Activated naive CD4-positive, alpha-beta T cell treated with Interleukin-2 at 50 U/mL for 16 hours (primary cell): ENCODE measurements at places on chromosomes 12 and 14.

GRCh38 chr12:56565510-56566101, 44.0 kb downstream of the RBMS2 start:
- DNase-seq: peak; percentile 15

- no peak for DNase-seq
Measured at GRCh38 chr12:3420693-3421092, 70.3 kb upstream of the PRMT8 start.

- DNase-seq: no peak
Measured at GRCh38 chr12:83147341-83147740, 460.6 kb downstream of the TMTC2 start.

GRCh38 chr12:6700646-6701051, at the start of gene PIANP:
TSS of gene PIANP (minus strand) at chr12:6700815. CDS start at chr12:6698061, 2,754 bp downstream.
- peak; percentile 45 for DNase-seq

GRCh38 chr14:43765474-43765873, 741.6 kb downstream of the FSCB start:
- DNase-seq: no peak

DNA sequence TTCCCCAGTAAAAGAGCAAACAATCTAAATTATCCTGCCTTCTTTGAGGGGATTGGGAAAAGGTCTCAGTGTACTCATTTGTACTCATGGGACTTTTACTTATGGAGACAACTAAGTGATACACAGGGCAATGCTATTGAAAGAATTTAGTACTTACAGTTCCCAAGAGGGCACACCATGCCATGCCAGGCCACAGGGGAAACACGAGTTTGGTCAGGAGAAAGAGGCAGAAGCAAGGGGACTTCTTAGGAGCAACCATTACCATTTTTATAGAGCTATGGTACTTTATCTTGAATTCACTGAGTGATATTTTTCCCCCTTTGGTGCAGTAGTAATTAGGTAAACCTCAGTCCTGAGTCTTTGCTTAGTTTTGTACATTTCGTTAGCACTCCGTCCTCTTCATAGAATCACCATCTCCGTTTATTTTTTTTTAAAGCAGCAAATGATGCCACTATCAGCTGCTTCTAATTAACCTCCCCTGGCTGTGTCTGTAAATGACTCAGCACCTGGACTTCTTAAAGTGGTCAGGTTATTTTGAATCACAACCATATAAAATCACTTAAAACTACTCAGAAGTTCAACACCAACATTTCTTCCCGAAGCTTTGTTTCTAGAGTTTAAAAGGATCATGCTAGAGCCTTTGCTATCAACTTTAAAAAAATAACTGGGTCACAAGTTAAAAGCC, 5.9 kb upstream of the WASHC3 start:
- no peak for DNase-seq

DNA sequence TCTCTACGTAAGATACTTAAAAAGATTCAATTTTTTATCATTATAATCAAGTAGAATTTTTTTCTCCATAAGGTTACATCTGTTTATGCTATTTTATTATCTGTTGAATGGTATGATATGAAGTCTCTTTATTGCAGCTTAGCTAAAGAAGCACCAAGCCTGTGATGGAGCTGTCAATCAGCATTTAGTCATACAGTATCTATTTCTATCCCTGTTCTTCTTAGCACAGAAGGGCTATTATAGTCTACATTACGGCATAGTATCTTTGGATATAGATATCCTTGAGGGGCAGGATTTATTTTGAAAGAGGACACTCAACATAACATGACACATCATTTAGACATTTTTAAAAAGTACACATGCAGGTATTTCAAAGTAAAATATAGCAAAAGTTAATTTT, 277.1 kb downstream of the FOXG1 start:
- no peak for DNase-seq

DNA sequence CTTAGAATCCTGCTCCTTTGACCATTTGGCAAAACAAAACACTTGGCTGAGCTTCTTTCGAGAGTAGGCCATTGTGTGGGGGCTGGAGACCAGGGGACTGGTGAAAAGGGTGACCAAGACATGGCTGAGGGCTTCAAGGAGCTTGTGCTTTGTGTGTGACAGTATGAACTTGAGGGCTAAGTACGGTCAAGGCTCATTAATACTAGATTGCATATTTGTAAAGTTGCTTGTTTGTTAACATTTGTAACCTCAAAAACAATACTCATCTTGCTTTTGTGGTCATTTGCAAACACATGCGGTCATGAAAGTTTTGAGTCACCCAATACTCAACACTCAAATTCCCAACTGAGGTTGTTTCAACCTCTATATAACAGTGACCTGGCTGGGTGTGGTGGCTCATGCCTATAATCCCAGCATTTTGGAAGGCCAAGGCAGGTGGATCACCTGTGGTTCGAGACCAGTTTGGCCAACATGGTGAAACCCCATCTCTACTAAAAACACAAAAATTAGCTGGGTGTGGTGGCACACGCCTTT, 42.5 kb downstream of the ZFYVE26 start:
- DNase-seq: no peak

DNA sequence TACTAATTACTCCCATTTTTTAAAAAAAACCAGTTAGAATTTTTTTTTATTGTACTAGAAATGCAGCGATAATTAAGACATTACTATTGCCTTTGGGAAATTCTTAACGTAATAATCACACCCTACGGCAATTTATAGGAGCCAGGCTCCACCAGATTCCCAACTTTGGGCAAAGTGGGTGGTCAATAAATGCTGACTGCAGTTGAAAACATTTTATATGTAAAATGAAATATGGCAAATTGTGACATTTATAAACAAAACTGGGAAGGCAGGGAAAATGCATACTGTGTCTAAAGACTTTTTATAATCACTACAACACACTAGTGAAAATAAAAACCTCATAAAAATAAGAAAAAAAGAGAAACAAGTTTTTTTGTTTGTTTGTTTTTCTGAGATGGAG, 93.3 kb upstream of the HECTD1 start:
- no peak for DNase-seq

GRCh38 chr12:50923361-50924130, 28.8 kb upstream of the HIGD1C start:
- no peak for DNase-seq

- no peak for DNase-seq
Measured at GRCh38 chr12:112239020-112239419, 113.7 kb downstream of the TRAFD1 start.

GRCh38 chr12:117875744-117876435, 92.9 kb downstream of the KSR2 start:
- peak; percentile 34 for DNase-seq

- no peak for DNase-seq
Measured at GRCh38 chr12:9264546-9264945, 56.4 kb upstream of the PZP start.

DNA sequence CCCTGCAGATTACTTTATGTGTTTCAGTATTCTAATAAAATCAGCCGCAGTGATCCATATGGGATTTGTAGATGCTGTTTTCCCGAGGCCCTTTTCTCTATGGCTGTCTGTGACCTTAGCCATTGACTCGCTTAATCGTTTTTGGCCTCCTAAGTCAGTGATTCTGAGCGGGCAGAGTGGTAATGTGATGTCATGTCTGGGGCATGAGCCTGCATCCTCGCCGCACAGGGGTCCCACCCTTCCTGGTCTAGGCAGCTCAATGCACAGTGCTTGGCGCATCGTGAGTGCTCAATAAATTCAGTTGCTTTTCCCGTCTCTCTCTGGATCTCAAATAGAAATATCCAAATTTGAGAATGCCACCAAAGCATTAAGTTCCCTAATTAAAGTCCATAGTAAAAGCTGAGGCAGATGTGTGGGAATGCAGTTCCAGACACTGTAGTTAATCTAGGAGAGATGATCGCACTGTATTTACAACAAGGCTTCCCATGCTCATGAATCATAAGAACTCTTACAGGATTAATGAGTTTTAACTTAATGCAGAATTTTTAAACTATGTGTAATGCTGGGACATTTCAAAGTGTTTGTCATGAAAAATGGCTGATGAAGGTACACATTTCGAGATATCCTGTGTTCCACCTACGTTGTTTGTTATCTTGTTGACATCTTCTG, 29.3 kb downstream of the HMGA2 start:
- DNase-seq: no peak

- DNase-seq: no peak
Measured at GRCh38 chr12:76777765-76778216, 13.9 kb downstream of the ZDHHC17 start.

GRCh38 chr12:44441155-44441554, 435.0 kb downstream of the NELL2 start:
- no peak for DNase-seq

DNA sequence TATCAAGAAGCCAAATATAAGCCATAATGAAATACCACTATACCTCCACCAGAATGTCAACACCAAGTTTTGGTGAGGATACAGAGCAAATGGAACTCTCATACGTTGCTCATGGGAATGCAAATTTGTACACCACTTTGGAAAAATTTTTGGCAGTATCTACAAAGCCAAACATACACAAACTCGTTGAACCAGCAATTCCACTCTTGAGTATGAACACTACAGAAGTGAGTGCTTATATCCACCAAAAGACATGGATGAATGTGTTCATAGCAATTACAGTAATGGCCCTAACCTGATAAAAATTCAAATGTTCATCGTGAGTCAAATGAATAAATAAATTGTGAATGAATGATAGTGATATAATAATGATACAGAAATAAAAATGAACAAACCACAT, 24.8 kb downstream of the C12orf71 start:
- DNase-seq: no peak

- DNase-seq: no peak
Measured at GRCh38 chr12:113022563-113023297, 33.8 kb upstream of the DTX1 start.

DNA sequence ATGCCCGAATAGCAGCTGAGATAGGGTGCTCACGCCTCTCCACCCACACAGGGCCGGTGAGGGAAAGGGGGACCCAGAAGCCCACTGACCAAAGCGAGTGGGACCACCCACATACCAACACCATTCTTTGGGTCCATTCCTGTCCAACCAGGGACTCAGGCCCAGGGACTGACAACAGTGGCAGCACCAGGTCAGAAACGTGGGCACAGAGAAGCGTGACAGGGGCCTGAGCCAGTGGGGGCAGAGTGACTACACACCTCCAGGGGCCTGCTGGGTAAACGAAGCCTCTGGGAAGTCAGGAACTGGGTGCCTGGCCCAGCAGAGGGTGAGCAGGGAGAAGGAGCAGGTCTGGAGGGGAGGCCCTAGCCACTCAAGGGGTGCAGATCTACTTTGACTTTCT, 13.7 kb downstream of the SPRYD3 start:
- DNase-seq: no peak

- no peak for DNase-seq
Measured at GRCh38 chr14:67129768-67130167, 59.5 kb upstream of the GARIN2 start.

- DNase-seq: no peak
Measured at GRCh38 chr12:30135776-30136175, 352.0 kb upstream of the TMTC1 start.

DNA sequence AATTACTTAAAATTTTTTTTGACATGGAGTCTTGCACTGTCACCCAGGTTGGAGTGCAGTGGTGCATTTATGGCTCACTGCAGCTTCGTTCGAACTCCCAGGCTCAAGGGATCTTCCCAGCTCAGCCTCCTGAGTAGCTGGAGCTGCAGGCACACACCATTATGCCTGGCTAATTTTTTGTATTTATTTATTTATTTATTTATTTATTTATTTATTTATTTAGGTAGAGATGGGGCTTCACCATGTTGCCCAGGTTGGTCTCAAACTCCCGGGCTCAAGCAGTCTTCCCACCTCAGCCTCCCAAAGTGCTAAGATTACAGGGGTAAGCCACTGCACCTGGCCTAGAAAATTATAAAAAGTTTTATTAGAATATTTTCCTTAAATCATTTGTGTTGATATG, 73.6 kb downstream of the DACT1 start:
- no peak for DNase-seq

- no peak for DNase-seq
Measured at GRCh38 chr12:3117591-3118015, 40.4 kb downstream of the TSPAN9 start.

- no peak for DNase-seq
Measured at GRCh38 chr12:47209014-47209413, 129.3 kb upstream of the AMIGO2 start.

DNA sequence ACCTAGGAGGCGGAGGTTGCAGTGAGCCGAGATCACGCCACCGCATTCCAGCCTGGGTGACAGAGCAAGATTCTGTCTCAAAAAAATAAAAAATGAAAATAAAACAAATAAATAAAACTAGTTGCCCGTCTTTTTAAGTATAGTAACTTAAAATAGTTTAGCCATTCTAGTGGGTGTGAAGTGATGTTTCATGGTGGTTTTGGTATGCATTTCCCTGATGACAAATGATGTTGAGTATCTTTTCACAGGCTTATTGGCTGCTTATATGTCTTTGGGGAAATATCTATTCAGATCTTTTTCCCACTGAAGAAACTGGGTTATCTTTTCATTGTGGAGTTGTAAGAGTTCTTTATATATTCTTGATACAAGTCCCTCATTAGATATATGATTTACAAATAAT, 102.4 kb upstream of the METAP2 start:
- DNase-seq: no peak

GRCh38 chr14:104771374-104771773, 18.4 kb downstream of the SIVA1 start:
- no peak for DNase-seq

DNA sequence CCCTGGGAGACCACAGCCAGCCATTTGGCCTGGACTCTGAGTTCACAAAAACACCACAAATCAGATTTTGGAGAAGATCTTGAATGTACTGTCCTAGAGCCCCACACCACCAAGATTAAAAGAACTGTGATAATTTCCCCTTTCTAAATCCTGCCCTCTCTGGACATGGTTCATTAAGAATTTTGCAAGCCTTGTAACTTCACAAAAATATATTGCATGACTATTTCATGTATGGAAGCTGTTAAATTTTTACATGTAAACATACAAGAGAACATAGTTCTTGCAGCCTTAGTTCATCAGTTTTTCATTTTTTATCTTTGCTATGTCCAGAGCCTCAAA, 97.0 kb downstream of the SCARB1 start:
- no peak for DNase-seq

- DNase-seq: no peak
Measured at GRCh38 chr14:77979666-77980351, 179.9 kb downstream of the ADCK1 start.

DNA sequence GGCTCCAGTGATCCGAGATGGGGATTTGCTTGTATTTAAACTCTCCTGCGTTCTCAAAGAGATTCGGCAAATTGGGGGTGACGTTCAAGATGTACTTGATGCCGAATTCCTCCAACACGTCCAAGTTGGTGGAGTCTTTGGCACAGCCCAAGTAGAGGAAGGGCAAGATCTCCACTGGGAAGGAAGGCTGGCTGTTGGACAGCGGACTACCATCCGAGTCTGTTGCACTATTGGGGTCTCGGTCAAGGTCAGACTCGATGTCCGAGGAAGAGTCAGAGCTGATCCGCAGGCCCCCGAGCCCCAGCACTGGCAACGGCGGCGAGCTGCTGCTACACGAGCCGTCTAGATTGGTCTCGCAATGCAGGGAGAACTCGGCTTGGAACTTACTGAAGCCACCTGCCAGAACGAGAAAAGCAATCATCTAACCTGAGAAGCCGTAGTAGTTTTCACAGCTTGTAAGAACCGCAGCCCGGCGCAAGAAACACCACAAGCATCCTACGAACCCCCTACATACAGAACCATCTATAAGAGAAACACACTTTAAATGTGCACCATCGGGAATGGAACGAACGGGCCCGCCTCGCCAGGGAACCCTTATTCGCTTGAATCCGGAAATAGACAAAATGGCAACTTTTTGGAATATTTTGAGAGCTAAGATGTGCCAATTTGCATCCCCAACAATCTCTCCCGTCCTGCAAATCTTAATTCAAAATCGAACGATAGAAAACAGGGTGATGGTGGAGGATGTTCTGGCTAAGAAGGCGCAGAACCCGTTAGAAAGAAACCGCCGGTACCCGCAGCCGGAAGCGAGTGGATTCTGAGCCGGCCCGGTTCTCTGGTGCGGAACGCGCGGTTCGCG, 1.4 kb downstream of the DUSP6 start:
- peak; percentile 24 for DNase-seq
